ENCODE measurements at places on chromosomes 11 and 22. TPM values are rescaled to one million over a fixed set of nuclear protein-coding genes. Genes with fewer than 3 reads are reported as not detected.
A peak's percentile ranks its signal among the peaks of the same experiment; 100 is the strongest.

DNA sequence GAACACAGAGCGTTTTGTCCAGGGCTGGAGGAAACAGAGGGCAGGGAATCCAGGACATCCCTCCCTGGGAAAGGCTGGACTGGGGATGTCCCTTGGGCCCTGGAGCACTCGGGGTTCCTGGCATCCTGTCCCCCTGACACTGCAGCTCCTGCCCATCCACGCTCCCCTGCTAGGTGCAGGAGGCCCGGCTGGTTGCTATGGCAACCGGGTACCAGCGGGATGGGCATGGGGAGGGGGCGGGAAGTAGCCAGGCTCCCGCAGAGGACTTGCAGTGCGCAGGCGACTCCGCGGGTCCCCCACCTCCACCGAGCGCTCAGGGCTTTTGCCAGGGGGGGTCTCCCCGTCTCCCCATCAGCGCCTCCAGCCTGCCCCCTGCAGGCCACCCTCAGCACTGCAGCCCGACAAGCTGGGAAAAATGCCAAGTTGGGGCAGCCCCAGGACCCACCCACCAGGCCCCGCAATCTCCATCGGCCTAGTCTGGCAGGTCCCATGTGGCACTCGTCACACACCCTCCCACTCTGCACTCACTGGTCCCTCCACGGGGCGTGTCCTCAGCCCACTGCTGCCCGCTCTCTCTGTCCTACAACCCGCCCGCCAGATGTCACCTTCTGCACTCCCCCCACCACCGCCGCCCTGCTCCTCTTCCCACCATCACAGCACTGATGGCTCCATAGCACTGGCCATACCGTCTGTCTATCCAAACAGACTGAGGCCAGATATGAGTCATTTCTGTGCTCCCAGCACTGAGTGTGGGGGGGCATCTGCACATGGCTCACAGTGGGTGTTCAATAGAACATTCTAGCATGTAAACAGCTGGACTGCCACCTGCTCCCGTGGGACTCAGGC lies 31.5 kb downstream of the KIAA0930 start:
- H3K27ac ChIP-seq, result no peak overlapping the region
- no peaks in the 10 kb centered on the region for H3K27me3 ChIP-seq
- H3K36me3 ChIP-seq, result no peaks in the 10 kb centered on the region
- DNase-seq, result peak; percentile 32
- H3K4me3 ChIP-seq, result no peak overlapping the region

The ADAMTS8 gene
- polyA plus RNA-seq, result 5.5 TPM

The MS4A3 gene
- 0.99 TPM for polyA plus RNA-seq

GRCh38 chr11:86245369-86246292 lies 1.1 kb downstream of the EED start:
- H3K27me3 ChIP-seq, result no peaks in the 10 kb centered on the region
- H3K27ac ChIP-seq, result peak overlapping the region; percentile 96
- H3K4me1 ChIP-seq, result peaks cover 13% of the 10 kb centered on the region
- H3K4me3 ChIP-seq, result peak overlapping the region; percentile 70
- peak; percentile 33 for DNase-seq

DNA sequence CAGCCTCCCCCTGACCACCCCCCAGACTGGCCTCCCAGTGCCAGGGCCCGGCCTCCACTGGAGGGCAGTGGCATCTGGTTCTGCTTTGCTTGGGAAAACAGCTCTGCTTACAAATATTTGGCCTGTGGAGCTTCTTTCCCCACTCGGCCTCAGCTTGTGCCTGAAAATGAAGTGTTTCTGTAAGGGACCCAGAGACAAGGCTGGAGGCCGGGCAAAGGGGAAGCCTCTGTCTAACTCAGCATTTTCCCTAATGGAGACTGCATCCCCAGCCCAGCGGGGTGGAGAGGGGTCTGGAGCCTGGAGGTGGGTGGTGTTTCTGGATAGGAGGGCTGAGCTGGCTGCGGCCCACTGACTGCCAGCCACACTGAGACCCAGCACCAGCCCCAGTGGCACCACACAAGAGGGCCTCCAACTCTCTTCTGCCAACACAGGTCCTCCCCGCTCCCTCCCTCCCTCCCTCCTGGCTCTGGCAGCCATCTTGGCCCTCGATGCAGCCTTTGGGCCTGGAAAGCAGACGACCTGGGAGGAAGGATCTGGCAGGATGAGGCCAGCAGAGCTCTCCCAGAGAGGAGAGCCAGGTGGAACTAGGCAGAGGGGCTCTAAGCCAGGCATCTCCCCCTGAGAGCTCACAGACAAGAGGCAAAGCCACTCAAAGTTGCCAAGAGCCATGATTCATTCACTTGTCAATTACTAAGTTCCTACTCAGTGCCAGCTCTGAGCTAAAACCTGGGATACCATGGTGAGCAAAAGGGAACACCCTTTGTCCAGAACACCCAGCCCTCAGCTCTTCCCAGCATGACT lies 77.1 kb upstream of the CD82 start:
- H3K27ac ChIP-seq, result no peak overlapping the region
- H3K4me1 ChIP-seq, result no peaks in the 10 kb centered on the region
- H3K36me3 ChIP-seq, result no peaks in the 10 kb centered on the region
- H3K27me3 ChIP-seq, result no peaks in the 10 kb centered on the region

The TRPC6 gene
- 54.3 TPM for polyA plus RNA-seq

The GRM5 gene
- not detected for polyA plus RNA-seq

The BTBD10 gene
- 39.9 TPM for polyA plus RNA-seq

DNA sequence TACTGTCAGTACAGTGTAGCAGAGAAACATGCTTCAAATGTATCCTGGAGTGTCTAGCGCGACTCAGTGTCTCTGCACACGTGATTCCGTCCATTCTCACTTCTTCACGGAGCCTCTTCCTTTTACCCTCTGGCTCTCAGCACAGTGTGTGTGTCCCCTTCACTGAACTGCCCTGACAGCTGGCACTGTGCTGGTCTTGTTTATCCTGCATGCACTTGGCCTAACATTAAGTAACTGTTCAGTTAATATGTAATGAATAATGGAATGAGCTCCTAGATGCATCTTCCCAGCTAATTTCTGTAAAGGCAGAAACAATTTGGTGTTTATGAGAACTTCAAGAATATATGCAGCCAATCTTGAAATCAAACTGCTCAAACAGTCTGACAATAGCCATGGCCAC lies 44.4 kb downstream of the KMT5B start:
- peaks cover 98% of the 10 kb centered on the region for H3K36me3 ChIP-seq
- no peaks in the 10 kb centered on the region for H3K4me1 ChIP-seq
- H3K27me3 ChIP-seq, result no peaks in the 10 kb centered on the region
- no peak overlapping the region for H3K27ac ChIP-seq
- no peak for DNase-seq
- no peak overlapping the region for H3K4me3 ChIP-seq

- no peak for DNase-seq
- H3K36me3 ChIP-seq, result no peaks in the 10 kb centered on the region
- no peaks in the 10 kb centered on the region for H3K4me1 ChIP-seq
- no peak overlapping the region for H3K4me3 ChIP-seq
- no peaks in the 10 kb centered on the region for H3K27me3 ChIP-seq
Measured at GRCh38 chr11:41431784-41432183, 27.7 kb downstream of the LRRC4C start.

GRCh38 chr11:86174101-86175046 lies 70.2 kb upstream of the EED start:
- no peak overlapping the region for H3K4me3 ChIP-seq
- H3K27me3 ChIP-seq, result no peaks in the 10 kb centered on the region
- no peak for DNase-seq
- no peaks in the 10 kb centered on the region for H3K36me3 ChIP-seq
- H3K4me1 ChIP-seq, result peaks cover 4% of the 10 kb centered on the region

The CADM1 gene
- 158 TPM for polyA plus RNA-seq

DNA sequence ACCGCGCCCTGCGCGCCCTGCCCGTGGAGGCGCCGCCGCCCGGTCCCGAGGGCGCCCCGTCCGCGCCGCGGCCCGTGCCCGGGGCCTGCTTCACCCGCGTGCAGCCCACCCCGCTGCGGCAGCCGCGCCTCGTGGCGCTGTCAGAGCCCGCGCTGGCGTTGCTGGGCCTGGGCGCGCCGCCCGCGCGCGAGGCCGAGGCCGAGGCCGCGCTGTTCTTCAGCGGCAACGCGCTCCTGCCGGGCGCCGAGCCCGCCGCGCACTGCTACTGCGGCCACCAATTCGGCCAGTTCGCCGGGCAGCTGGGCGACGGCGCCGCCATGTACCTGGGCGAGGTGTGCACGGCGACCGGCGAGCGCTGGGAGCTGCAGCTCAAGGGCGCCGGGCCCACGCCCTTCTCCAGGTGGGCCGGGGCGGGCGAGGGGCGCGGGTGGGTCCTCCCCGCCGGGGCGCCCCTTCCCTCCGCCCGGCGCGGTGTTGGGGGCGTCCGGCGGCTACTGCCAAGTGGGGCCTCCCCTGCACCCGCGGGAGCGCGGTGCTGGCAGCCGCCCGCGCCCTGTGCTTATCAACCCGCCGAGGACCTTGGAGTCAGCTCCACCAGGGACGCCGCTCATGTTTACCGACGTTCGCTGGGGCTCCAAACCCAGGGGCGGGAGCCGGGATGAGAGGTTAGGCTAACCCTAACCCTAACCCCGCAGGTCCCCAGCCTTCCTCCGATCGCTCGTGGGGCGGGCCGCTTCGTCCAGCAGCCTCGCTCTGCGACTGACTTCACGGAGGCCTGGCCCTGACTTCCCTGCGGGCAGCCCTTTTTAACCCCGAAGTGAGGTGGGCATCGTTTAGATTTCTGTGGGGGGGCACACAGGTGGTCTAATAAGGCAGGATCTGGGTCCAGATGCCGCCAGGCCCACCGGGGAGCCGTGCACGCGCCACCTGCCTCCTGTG lies 649 bp downstream of the SELENOO start:
- H3K36me3 ChIP-seq, result no peaks in the 10 kb centered on the region
- peak overlapping the region; percentile 82 for H3K4me3 ChIP-seq
- no peak overlapping the region for H3K27ac ChIP-seq
- DNase-seq, result no peak
- peaks cover 8% of the 10 kb centered on the region for H3K4me1 ChIP-seq

The OR5D16 gene
- not detected for polyA plus RNA-seq

The ART1 gene
- polyA plus RNA-seq, result not detected

The NXPE4 gene
- not detected for polyA plus RNA-seq

The RASL10A gene
- 0.36 TPM for polyA plus RNA-seq

The ZFTA gene
- polyA plus RNA-seq, result 29.3 TPM

DNA sequence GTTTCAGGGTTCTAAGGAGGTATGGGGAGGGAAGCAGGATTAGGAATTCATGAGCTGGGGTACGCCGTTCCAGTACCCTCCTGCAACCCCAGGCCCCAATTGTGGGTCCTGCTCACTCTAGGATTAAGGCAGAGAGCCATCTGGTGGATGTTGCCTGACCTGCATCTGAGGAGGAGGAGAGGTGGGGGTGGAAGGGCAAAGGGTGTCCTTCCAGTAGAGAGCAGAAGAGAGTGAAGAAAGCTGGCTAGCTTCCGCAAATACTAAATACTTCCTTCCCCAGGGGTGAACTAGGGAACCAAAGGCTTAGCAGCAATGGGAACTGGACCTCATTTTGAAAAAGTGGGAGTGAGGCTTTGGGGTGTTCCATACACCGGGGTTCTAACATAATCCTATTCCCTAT lies 10.6 kb downstream of the LRRC51 start:
- no peaks in the 10 kb centered on the region for H3K27me3 ChIP-seq
- H3K4me1 ChIP-seq, result peaks cover 17% of the 10 kb centered on the region
- no peak overlapping the region for H3K4me3 ChIP-seq
- H3K36me3 ChIP-seq, result no peaks in the 10 kb centered on the region
- peak; percentile 78 for DNase-seq
- no peak overlapping the region for H3K27ac ChIP-seq

The TMEM135 gene
- 26.4 TPM for polyA plus RNA-seq

The SLC22A8 gene
- 0.37 TPM for polyA plus RNA-seq

DNA sequence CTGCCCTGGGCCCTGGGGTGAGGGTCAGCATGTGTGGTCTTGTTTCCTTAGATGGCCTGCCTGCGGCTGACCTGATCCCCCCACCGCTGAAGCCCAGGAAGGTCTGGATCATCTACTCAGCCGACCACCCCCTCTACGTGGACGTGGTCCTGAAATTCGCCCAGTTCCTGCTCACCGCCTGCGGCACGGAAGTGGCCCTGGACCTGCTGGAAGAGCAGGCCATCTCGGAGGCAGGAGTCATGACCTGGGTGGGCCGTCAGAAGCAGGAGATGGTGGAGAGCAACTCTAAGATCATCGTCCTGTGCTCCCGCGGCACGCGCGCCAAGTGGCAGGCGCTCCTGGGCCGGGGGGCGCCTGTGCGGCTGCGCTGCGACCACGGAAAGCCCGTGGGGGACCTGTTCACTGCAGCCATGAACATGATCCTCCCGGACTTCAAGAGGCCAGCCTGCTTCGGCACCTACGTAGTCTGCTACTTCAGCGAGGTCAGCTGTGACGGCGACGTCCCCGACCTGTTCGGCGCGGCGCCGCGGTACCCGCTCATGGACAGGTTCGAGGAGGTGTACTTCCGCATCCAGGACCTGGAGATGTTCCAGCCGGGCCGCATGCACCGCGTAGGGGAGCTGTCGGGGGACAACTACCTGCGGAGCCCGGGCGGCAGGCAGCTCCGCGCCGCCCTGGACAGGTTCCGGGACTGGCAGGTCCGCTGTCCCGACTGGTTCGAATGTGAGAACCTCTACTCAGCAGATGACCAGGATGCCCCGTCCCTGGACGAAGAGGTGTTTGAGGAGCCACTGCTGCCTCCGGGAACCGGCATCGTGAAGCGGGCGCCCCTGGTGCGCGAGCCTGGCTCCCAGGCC lies 12.7 kb downstream of the TMEM121B start:
- H3K36me3 ChIP-seq, result no peaks in the 10 kb centered on the region
- H3K4me3 ChIP-seq, result no peak overlapping the region
- no peak for DNase-seq
- peaks cover 87% of the 10 kb centered on the region for H3K4me1 ChIP-seq
- H3K27me3 ChIP-seq, result no peaks in the 10 kb centered on the region

GRCh38 chr11:72968390-72968789 lies 154.2 kb downstream of the ATG16L2 start:
- no peak overlapping the region for H3K4me3 ChIP-seq
- no peaks in the 10 kb centered on the region for H3K36me3 ChIP-seq
- H3K4me1 ChIP-seq, result peaks cover 44% of the 10 kb centered on the region
- no peak for DNase-seq
- no peaks in the 10 kb centered on the region for H3K27me3 ChIP-seq

- peaks cover 11% of the 10 kb centered on the region for H3K36me3 ChIP-seq
- H3K4me1 ChIP-seq, result peaks cover 56% of the 10 kb centered on the region
- peaks cover 56% of the 10 kb centered on the region for H3K27me3 ChIP-seq
- no peak for DNase-seq
- H3K27ac ChIP-seq, result peak overlapping the region; percentile 62
- no peak overlapping the region for H3K4me3 ChIP-seq
Measured at GRCh38 chr22:29311464-29312217, 3.9 kb downstream of the RASL10A start.

The GLYAT gene
- 0.89 TPM for polyA plus RNA-seq

The TEX54 gene
- not detected for polyA plus RNA-seq

The HTR3B gene
- polyA plus RNA-seq, result 0.18 TPM

GRCh38 chr22:45911601-45912271 lies 65.2 kb downstream of the WNT7B start:
- peak overlapping the region; percentile 39 for H3K27ac ChIP-seq
- no peaks in the 10 kb centered on the region for H3K4me1 ChIP-seq
- no peak overlapping the region for H3K4me3 ChIP-seq
- no peaks in the 10 kb centered on the region for H3K36me3 ChIP-seq

GRCh38 chr11:104614961-104615360 lies 283.3 kb downstream of the CASP12 start:
- no peak overlapping the region for H3K27ac ChIP-seq
- H3K4me1 ChIP-seq, result peaks cover 9% of the 10 kb centered on the region
- H3K4me3 ChIP-seq, result no peak overlapping the region
- no peak for DNase-seq
- no peaks in the 10 kb centered on the region for H3K36me3 ChIP-seq
- H3K27me3 ChIP-seq, result no peaks in the 10 kb centered on the region

All from left lung (tissue), 14 donors.